ENCODE measurements at places on chromosomes 2 and 18. TPM values are rescaled to one million over a fixed set of nuclear protein-coding genes. Genes with fewer than 3 reads are reported as not detected.

GRCh38 chr18:49178736-49179135 lies 228.0 kb upstream of the SMAD7 start:
- H3K27me3 ChIP-seq, result peaks cover 2% of the 10 kb centered on the region
- DNase-seq, result no peak
- H3K4me1 ChIP-seq, result peaks cover 33% of the 10 kb centered on the region

The PAX8 gene
- total RNA-seq, result 1.6 TPM

The TTN gene
- total RNA-seq, result 1.7 TPM

The REG1B gene
- total RNA-seq, result not detected

DNA sequence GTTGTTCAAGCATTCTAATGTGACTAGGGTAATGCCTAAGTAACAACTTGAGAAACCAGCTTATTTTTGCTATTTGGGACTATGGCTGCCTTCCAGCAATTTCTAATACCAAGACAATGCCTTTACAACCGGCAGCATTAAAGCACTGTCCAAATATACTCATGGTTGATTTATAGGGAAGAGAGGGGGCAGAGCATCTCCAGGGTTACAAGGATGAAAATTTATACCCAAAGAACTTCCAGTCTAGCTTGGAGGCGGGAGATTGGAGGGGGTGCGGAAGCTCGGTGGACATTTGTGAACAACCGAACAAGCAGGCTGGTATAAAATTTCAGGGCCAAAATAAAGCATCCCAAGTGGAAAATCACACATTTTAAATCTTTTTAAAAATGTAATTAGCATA lies 294.9 kb upstream of the STON1 start:
- no peak overlapping the region for H3K27ac ChIP-seq
- peaks cover 2% of the 10 kb centered on the region for H3K36me3 ChIP-seq
- no peaks in the 10 kb centered on the region for H3K27me3 ChIP-seq
- H3K4me1 ChIP-seq, result peaks cover 17% of the 10 kb centered on the region
- H3K4me3 ChIP-seq, result no peak overlapping the region

DNA sequence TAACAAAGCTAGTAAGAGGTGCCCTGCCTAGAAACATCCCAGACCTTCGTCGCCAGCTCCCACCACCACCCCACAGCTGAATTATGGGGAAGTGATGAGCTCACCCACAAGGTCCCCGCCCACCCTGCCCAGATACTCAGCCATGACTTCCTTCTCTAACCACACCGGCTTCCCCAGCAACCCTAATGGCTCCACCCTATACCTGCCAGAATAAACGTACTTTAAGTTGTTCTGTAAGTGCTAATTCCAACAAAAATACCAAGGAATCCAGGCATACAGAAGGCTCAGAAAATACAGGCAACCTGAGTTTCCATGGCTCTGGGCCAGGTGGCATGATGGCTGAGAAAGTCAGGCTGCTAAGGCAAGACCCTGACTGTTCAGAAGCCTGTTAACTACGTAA lies 39.1 kb downstream of the TMEM163 start:
- H3K4me1 ChIP-seq, result peaks cover 77% of the 10 kb centered on the region
- peaks cover 11% of the 10 kb centered on the region for H3K36me3 ChIP-seq
- H3K27me3 ChIP-seq, result peaks cover 17% of the 10 kb centered on the region
- no peak overlapping the region for H3K27ac ChIP-seq
- no peak overlapping the region for H3K4me3 ChIP-seq

- no peak overlapping the region for H3K4me3 ChIP-seq
- no peaks in the 10 kb centered on the region for H3K36me3 ChIP-seq
- no peak overlapping the region for H3K27ac ChIP-seq
- peaks cover 47% of the 10 kb centered on the region for H3K27me3 ChIP-seq
- DNase-seq, result no peak
- peaks cover 4% of the 10 kb centered on the region for H3K4me1 ChIP-seq
Measured at GRCh38 chr18:7567474-7568425, 634 bp downstream of the PTPRM start.

DNA sequence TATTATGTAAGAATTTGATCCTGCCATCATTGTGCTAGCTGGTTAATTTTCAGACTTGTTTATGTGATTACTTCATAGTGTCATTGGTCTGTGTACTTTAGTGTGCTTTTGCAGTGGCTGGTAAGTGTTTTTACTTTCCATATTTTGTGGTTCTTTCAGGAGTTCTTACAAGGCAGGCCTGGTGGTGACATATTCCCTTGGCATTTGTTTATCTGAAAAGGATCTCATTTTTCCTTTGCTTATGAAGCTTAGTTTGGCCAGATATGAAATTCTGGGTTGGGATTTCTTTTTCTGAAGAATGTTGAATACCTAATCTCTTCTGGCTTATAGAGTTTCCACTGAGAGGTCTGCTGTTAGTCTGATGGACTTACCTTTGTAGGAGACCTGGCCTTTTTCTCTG lies 72.8 kb upstream of the MC4R start:
- H3K4me1 ChIP-seq, result no peaks in the 10 kb centered on the region
- no peak overlapping the region for H3K4me3 ChIP-seq
- no peaks in the 10 kb centered on the region for H3K36me3 ChIP-seq
- no peaks in the 10 kb centered on the region for H3K27me3 ChIP-seq
